ENCODE measurements at places on chromosomes 7 and 10. TPM values are rescaled to one million over a fixed set of nuclear protein-coding genes. Genes with fewer than 3 reads are reported as not detected.

The ZNF282 gene
- total RNA-seq, result 24.4 TPM

GRCh38 chr10:70874061-70874460, 14.3 kb downstream of the PCBD1 start:
- no peaks in the 10 kb centered on the region for H3K4me1 ChIP-seq
- no peaks in the 10 kb centered on the region for H3K27me3 ChIP-seq
- H3K27ac ChIP-seq, result no peak overlapping the region

GRCh38 chr7:159094919-159095915, 49.5 kb downstream of the VIPR2 start:
- H3K4me3 ChIP-seq, result no peak overlapping the region
- no peaks in the 10 kb centered on the region for H3K36me3 ChIP-seq
- H3K27me3 ChIP-seq, result peaks cover 4% of the 10 kb centered on the region
- no peak for DNase-seq
- no peaks in the 10 kb centered on the region for H3K4me1 ChIP-seq

The ARHGAP22 gene
- total RNA-seq, result 0.39 TPM

DNA sequence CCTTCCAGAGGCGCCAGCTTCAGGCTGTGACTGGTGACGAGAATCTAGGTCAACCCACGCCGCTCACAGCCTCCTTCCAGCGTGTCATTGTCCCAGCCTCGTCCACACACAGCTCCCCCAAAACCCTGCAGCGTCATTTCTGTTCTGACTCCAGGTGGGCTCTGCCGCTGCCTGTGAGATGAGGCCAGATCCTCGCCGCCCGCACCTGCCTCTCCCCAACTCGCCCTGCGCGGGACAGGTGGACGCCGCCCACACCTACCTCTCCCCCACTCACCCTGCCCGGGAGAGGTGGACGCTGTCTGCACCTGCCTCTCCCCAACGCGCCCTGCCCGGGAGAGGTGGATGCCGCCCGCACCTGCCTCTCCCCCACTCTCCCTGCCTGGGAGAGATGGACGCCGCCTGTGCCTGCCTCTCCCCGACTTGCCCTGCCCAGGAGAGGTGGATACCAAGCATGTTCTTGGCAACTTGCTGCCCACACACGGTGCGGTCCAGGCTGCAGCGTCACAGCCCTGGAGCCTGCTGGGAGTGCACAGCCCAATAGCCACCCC, 32.0 kb upstream of the CFAP46 start:
- DNase-seq, result no peak
- H3K27me3 ChIP-seq, result peaks cover 24% of the 10 kb centered on the region
- peaks cover 4% of the 10 kb centered on the region for H3K4me1 ChIP-seq
- H3K36me3 ChIP-seq, result peaks cover 4% of the 10 kb centered on the region
- no peak overlapping the region for H3K4me3 ChIP-seq
